ENCODE measurements at places on chromosomes 1 and 21. TPM values are rescaled to one million over a fixed set of nuclear protein-coding genes. Genes with fewer than 3 reads are reported as not detected.

The GOLT1A gene
- total RNA-seq, result 0.50 TPM

The TMEM200B gene
- 4.7 TPM for total RNA-seq

The SLAMF8 gene
- 1.7 TPM for total RNA-seq

The CAMSAP2 gene
- total RNA-seq, result 45.6 TPM

- no peak for DNase-seq
Measured at GRCh38 chr1:101338714-101339430, 102.1 kb downstream of the S1PR1 start.

DNA sequence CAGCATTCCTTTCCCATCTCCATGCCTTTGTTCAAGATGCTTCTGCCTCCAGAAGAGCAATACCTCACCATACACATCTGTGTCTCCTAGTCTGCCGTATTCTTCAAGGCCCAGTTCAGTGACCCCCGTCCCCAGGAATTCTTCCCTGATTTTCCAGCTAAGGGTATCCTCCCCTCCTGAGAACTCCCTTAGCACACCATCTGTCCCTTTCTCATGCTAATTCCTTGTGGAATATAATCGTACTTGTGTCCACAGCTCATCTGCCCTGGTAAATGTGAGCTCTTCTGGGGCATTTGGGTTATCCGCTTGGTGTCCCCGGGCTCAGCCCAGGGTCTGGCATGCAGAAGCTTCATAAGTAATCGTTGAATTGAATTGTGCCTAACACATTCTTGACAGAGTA is 40.9 kb downstream of the BEND5 start:
- no peak for DNase-seq

DNA sequence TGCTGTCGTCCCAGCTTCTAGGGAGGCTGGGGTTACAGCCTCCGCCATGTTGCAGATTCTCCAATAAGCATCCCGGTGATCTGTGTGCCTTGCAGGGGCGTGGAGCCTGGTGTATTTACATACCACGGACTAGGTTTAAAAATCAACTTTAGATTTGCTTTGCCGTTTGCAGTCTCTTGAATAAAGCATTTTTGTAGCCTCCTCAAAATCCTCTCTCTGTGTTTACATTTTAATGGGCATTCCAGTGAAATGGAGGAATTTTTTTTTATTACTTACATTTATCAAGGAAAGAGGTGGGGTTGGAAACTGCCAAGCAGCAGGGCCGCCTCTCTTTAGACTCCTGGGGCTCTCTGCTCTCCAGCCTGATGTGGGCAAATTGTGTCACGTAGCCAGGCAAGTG is 437.5 kb upstream of the VAMP3 start:
- DNase-seq, result no peak

GRCh38 chr1:235625340-235625739 is 24.2 kb downstream of the GNG4 start:
- DNase-seq, result no peak

DNA sequence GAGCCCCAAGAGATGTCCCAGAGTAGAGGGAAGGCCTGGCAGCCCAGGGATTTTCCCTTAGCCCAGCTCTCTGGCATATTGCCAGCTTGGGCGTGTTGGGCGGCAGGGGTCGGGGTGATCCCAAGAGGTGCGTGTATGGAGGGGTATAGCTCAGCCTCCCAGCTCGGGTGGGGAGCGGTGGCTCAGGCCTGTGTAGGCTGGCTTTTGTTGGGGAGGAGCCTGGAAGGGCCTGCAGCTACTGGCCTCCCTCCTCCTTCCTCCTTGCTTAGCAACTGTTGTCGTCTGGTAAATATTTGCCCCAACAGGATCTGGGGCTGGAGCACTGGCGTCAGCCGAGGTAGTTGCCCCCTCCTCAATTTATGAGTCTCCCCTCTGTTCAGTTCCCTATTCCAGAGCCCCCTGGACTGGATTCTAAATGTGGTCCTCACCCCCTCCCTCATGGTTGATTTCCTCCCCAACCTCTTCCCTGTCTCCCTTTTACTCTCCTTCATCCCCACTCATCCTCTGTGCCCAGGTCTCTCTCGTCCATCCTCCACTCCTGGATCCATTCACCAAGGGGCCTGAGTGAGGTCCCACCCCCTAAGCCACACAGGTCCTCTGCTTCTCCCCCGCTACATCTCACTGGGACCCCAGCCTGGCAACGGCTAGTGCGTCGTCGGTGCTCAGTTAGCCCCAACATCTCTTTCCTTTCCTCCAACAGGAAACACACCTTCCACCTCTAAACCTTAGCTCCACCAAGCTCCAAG is 10.3 kb upstream of the LMNA start:
- DNase-seq, result peak; percentile 72

DNA sequence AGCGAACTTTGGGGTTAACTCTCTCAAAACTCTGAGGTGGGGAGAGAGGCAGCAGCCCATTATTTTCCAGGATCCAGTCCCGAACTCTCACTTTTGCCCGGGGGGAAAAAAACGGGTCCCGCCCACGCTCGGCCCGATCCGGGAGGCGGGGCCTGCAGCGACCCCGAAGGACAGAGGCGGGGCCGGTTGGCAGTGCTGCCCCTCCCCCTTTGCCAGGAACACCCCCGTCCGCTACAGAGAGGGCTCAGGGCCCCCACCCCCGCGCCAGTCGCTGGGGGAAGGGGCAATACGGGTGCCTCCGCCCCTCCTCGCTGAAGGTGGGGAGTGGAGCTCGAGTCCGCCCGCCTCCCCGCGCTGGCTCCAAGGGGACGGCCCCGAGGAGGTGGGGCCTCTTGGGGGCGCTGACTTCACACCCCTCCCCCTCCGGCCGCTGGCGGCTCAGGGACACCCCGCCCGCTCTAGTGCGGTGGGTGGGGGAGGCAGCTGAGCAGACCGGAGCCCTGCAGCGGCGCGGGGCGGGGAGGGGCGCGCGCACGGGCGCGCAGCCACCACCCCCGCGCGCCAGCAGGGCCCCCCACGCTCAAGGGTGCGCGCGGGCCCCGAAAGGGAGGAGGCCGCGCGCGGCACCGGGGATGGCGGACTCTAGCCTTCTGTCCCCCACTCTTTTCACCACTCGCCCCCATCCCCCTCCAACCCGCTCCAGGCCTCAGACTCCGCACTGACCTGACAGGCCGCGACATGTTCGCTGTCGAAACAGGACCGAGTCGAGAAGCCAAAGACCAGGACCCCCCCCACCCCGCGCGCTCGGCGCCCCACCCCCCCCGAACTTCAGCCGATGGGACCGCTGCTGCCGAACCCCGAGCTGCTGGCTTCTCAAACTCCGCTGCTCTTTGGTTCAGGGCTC is 496 bp downstream of the NUCKS1 start:
- peak; percentile 88 for DNase-seq

GRCh38 chr1:214441119-214441518 is 110.3 kb downstream of the PTPN14 start:
- DNase-seq, result peak; percentile 67
